Activated CD4-positive, alpha-beta memory T cell treated with anti-CD3 and anti-CD28 coated beads, Interleukin-2, amount 10 ng/mL, durations not matched to agents 7 days and 5 days (primary cell): ENCODE measurements at places on chromosomes 2 and 18. TPM values are rescaled to one million over a fixed set of nuclear protein-coding genes. Genes with fewer than 3 reads are reported as not detected.

DNA sequence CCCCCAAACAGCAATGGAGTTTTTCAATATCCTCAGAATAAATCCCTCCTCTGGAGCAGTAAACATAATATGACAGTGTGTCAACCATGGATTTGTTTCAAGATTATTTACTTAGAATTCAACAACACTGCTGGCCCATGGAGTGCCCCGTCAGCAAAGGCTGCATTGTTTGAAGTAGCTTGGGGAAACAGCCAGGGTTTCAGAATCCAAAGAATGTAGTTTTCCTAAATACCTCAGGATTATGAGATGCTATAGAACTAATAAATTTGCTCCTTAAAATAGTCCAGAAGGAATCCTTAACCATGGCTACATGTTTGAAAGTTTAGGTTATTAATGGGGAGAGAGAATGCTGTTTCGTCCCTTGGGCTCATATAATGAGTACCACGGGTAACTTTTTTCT is 13.1 kb upstream of the CETN1 start:
- DNase-seq = no peak

UGGT1 gene
- 61.0 TPM for total RNA-seq

- DNase-seq = peak; percentile 20
Measured at GRCh38 chr2:237227592-237228280, 142.0 kb downstream of the COPS8 start.

DNA sequence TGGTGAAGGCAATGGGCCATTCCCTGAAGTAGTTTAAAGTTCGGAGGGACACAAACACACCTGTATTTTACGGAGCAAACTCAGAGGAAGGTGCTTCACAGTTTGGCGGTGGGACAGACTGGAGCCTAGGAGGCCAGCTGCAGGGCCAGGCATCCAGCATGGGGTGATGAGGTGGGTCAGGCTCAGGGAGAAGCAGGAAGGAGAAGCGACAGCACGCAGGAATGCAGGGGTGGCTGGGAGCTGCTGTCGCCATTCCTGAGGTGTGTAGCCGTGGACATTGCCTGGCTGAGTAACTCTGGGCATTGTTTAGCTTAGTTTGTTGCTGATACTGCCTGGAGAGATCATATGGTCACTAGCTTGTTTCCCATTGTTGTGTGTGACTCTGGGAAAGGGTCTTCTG is 35.8 kb upstream of the METTL21A start:
- no peak for DNase-seq

DNA sequence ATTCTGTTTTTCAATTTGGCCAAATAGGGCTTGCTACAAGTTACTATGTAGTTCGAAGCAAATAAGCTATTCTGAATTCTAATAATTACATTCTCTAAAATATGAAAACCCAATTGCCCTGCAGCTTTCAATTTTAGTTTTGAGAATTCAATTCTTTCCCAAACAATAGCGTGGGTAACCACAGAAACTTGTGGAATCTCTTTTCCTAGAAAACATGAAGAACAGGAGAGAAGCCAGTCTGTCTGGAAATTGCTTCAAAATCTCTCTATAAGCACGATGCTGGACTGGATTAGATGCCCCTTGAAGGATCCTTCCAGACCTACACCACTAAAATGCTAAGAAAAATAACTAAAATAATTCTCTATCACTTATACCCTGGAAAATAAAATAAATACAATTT is 115.0 kb downstream of the THADA start:
- no peak for DNase-seq

DNA sequence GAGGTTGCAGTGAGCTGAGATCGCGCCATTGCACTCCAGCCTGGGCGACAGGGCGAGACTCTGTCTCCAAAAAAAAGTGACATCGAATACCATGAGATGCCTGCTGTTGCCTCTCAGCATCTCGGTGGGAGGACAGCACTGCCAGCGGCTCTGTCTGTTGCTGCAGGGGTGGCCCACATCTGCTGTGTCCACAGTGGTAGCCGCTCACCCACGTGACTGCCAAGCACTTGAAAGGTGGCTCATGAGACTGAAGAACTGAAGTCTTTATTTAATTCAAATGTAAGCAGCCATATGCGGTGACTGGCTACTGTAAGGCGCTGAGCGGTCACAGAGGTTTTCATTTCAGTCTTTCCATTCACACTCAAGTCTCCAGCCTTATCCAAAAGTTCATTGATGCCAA is 25.8 kb downstream of the IMPA2 start:
- DNase-seq = no peak

DNA sequence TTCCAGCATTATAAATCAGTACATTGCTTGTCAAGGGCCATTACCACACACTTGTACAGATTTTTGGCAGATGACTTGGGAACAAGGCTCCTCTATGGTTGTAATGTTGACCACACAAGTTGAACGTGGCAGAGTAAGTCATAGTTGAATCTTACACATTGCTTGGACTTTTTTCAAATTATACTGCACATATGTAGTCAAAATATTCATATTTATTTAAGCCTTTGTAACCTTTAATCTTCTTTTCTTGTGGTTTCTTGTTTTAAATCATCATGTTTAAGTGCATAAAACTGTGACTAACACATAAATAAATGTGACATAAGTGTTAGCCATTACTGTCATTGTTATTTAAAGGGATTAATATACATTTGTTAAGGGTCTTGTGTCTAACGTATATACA is 52.1 kb upstream of the EPB41L5 start:
- no peak for DNase-seq

GRCh38 chr2:239778861-239779558 is 246.1 kb downstream of the NDUFA10 start:
- DNase-seq = no peak
